Muscle of back (tissue), 13 donors: ENCODE measurements at places on chromosomes 1 and 21. TPM values are rescaled to one million over a fixed set of nuclear protein-coding genes. Genes with fewer than 3 reads are reported as not detected.

The RGS21 gene
- polyA plus RNA-seq = not detected

The WDR64 gene
- polyA plus RNA-seq = not detected

The NBPF6 gene
- polyA plus RNA-seq = not detected

The SELL gene
- polyA plus RNA-seq = 3.7 TPM

The DDR2 gene
- 55.7 TPM for polyA plus RNA-seq

The KCNJ6 gene
- 1.2 TPM for polyA plus RNA-seq

The AADACL4 gene
- polyA plus RNA-seq = not detected

The MKNK1 gene
- polyA plus RNA-seq = 23.9 TPM

The OR2T2 gene
- not detected for polyA plus RNA-seq

The CRYAA gene
- polyA plus RNA-seq = not detected

The CASQ1 gene
- polyA plus RNA-seq = 929 TPM

The SUSD4 gene
- polyA plus RNA-seq = 3.0 TPM

The FAM78B gene
- 3.8 TPM for polyA plus RNA-seq

The OR10J1 gene
- polyA plus RNA-seq = not detected

The ALX3 gene
- not detected for polyA plus RNA-seq

The CD247 gene
- polyA plus RNA-seq = 1.3 TPM

The SYT14 gene
- polyA plus RNA-seq = 0.73 TPM

The FHAD1 gene
- polyA plus RNA-seq = 1.1 TPM

The RAB7B gene
- 9.1 TPM for polyA plus RNA-seq

The CLCA4 gene
- polyA plus RNA-seq = not detected

The LCE2C gene
- polyA plus RNA-seq = not detected

The TUFT1 gene
- 7.3 TPM for polyA plus RNA-seq

The EDEM3 gene
- polyA plus RNA-seq = 29.4 TPM

The PLA2G2F gene
- not detected for polyA plus RNA-seq

The AIRE gene
- 0.11 TPM for polyA plus RNA-seq

The GJA5 gene
- polyA plus RNA-seq = 19.8 TPM

The IGSF8 gene
- polyA plus RNA-seq = 22.9 TPM

The GPR52 gene
- polyA plus RNA-seq = not detected

The UBL4B gene
- not detected for polyA plus RNA-seq

The CFH gene
- polyA plus RNA-seq = 73.5 TPM

The HES5 gene
- 0.28 TPM for polyA plus RNA-seq

The MYOG gene
- 384 TPM for polyA plus RNA-seq

The SH2D1B gene
- polyA plus RNA-seq = 0.35 TPM

The GABPA gene
- 39.2 TPM for polyA plus RNA-seq

The CD1B gene
- polyA plus RNA-seq = not detected

The LENEP gene
- polyA plus RNA-seq = 0.71 TPM

The LDLRAD1 gene
- not detected for polyA plus RNA-seq

The FALEC gene
- 0.53 TPM for polyA plus RNA-seq

The GPA33 gene
- polyA plus RNA-seq = 0.51 TPM

The RAP1GAP gene
- 4.5 TPM for polyA plus RNA-seq

The DIRAS3 gene
- polyA plus RNA-seq = 3.5 TPM

The WDR77 gene
- polyA plus RNA-seq = 34.1 TPM

The SH2D5 gene
- 0.24 TPM for polyA plus RNA-seq
